GM12865 (cell line): ENCODE measurements at places on chromosomes 6 and 20.

DNA sequence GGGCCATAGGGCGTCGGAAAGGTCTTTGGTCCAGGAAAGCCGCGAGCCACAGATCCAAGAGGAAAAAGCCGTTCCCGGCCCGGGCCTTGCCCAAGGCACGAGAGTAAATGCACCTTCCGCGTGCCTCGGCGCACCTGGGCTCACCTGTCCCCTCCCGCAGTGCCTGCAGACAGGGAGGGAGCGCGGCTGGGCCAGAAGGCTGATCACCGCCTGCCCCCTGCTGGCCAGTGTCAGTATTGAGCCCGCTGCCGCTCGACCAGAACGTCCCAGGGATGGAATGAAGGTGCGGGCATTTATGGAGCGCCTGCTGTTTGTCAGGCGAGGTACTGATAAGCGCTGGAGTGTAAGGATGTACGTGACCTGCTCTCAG, 679 bp upstream of the LPIN3 start:
- peak; percentile 77 for DNase-seq

DNA sequence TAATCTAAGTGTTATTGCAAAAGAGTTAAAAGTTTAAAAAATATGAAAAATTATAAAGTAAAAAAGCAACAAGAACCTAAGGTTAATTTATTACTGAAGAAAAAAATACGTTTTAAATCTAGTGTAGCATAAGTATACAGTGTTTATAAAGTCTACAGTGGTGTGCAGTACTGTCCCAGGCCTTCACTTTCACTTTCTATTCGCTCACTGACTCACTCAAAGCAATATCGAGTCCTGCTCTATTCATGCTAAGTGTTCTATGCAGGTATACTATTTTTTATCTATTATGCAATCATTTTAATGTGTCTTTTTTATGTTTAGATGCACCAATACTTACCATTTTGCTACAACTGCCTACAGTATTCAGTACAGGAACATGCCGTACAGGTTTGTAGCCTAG, 113.0 kb downstream of the MANEA start:
- peak; percentile 45 for DNase-seq

DNA sequence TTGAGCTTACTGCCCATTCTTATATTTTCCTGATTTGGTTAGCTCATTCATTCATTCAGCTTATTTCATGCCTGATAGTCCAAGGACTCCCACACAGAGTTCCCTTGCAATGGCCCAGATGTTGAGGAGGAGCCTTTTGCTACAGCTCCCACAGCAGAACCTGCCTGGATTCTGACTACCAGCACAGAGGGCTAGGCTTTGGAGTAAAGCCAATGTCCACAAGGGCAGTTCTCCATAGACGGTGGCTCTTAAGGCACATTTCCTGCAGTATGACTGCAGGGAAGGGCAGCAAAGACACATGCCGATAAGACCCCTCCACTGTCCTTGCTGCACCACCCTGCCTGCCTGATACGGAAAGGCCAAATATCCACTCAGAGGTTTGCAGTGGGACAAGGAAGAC, 112.3 kb upstream of the SYNDIG1 start:
- no peak for DNase-seq

GRCh38 chr20:44691424-44692423, 23.4 kb upstream of the CCN5 start:
- DNase-seq: no peak
